Activated CD4-positive, CD25-positive, alpha-beta regulatory T cell (primary cell): ENCODE measurements at places on chromosomes 7 and 10.

DNA sequence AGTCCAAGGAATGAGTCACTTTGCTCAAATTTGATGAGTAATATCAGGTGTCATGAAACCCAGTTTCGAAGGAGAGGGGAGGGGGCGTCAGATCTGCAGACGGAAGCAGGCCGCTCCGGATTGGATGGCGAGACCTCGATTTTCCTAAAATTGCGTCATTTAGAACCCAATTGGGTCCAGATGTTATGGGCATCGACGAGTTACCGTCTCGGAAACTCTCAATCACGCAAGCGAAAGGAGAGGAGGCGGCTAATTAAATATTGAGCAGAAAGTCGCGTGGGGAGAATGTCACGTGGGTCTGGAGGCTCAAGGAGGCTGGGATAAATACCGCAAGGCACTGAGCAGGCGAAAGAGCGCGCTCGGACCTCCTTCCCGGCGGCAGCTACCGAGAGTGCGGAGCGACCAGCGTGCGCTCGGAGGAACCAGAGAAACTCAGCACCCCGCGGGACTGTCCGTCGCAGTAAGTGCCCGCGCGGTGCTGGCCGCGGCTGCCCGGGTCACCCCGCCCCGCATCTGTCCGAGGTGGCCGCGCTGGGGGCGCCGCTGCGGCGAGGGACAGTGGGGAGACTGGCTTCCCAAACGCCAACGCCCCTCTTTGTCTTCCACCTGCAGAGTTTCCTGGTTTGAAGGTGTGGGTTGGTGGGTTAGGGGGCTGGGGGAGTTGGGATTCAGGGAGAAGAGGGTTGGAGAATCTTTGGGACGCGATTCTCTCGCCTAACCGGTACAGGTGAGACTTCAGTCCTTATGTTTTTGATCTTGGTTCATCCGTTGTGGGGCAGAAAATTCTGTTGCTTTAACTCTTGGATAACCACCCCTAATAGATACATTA, at the start of gene TAC1:
Gene TAC1 (plus strand): TSS at position 351 of the 829 bp plus-strand sequence. CDS start 527 bp downstream, outside the sequence.
- DNase-seq: no peak

- no peak for DNase-seq
Observed at GRCh38 chr7:142612237-142612881, 136.9 kb upstream of the PRSS1 start.

DNA sequence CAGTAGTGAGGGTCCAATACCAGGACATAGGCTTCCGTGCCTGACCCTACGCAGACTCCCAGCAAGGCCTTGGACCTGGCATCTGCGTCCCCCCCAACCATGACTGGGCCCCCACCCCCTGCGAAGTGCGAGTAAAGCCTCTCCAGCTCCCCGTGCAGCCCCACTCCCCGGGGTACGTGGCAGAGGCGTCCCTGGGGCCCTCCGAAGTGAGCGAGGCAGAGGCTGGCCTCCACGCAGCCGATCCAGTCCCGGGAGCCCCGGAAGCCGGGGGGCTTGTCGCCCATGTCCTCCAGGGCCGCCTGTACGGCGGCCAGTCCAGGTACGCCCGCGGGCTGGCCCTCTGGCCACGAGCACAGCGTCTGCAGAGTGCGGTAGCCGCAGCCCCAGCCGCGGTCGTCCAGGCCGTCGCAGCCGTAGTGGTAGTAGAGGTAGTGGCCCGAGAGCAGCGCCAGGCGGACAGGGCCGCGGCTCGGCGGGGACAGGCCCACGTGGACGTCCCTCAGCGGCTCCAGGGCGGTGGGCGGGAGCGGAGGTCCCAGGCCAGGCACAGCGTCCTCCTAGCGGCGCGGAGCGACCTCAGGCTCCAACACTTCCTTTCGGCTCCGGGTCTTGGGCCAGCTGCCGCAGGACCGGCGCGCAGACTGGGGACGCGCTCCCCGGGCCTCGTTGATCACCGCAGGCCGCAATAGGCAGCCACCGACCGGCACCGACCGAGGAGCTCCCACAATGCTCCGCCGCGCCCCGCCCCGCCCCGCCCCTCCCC, at the start of gene UFSP1:
Gene UFSP1 (minus strand): TSS at position 728 of the 763 bp plus-strand sequence. CDS start 444 bp downstream, at position 284.
- no peak for DNase-seq

DNA sequence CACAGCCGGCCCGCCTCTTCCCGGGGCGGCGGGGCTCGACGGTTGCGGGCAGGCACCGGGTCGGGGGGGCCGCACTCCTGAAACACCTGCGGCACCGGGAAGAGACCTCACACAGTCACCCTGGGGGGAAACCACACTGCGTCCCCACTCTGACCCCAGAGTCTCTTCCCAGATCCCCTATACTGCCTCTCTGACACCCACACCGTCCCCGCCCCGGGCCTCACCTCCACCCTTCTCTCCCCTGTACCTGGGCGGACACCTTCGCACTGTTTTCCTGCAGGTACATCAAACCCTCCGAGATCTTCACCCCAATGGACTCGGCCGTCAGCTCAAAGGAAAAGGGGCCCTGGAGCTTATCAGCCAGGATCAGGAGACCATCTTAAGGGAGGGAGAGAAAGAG, 3.4 kb upstream of the GAL3ST4 start:
- DNase-seq: no peak

DNA sequence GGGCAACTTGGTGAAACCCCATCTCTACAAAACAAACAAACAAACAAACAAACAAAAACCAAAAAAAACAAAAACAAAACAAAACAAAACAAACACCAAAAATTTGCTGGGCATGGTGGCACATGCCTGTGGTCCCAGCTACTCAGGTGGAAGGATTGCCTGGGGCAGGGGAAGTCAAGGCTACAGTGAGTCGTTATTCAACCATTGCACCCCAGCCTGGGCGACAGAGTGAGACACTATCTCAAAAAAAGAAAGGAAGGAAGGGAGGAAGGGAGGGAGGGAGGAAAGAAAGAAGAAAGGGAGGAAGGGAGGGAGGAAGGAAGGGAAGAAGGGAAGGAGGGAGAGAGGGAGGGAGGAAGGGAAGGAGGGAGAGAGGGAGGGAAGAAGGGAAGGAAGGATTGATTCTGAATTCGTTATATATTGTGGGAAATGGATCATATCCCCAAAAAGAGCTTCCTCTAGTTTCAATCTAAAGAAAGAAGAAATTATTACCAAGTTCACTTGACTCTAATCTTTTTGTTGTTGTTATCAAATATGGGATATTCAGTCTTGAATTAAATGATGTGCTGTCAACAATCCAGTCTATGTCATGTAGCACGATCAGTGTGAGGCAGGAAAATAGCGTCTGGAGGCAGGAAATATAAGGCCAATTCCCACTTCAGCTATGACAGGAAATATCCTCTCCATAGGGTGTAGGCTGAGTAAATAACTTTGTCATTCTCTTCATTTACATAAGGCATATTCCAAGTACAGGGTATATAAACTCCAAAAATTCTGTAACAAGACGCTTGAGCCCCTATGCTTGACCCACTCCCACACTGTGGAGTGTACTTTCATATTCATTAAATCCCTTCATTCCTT, 26.2 kb upstream of the TRIM24 start:
- DNase-seq: no peak

- no peak for DNase-seq
Observed at GRCh38 chr7:55099821-55100543, 81.2 kb downstream of the EGFR start.

DNA sequence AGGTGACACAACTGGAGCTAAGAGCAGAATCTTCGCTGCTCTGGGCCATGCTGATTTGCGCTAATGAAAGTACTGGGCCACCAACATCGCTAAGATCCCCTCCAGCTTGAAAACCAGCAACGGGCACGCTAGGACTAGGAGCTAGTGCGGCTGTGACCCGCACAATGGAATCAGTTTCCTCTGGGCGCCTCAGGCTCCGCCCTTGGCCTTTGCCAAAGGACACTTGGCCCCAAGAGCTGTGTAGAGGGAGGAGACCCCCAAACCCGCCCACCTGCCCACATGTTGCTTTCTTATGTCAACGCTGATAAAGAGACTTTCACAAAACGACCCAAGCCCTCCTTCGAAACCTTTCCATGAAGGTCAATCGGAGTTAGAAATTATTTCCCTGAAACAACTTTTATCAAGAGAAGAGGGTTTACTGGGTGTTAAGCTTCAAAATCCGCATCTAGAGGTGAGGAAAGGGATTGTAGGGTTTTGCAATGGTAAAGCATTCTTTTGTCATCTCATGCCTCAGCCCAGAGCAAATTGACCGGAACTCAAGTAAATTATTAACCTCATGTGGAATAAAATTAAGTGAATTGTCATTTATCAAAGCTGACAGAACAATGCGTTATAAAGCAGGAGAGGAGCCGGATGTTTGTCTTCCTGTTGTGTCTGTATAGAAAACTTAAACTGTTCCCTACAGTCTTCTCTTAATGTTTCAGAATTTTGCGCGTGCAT, 9.4 kb downstream of the ABCB5 start:
- no peak for DNase-seq
